Cerebellar nuclear complex (tissue), 1 donor: ENCODE measurements at places on chromosomes 3 and 15.

- DNase-seq, result no peak
These were observed 78.5 kb upstream of the LARS2 start for GRCh38 chr3:45309876-45310275.

DNA sequence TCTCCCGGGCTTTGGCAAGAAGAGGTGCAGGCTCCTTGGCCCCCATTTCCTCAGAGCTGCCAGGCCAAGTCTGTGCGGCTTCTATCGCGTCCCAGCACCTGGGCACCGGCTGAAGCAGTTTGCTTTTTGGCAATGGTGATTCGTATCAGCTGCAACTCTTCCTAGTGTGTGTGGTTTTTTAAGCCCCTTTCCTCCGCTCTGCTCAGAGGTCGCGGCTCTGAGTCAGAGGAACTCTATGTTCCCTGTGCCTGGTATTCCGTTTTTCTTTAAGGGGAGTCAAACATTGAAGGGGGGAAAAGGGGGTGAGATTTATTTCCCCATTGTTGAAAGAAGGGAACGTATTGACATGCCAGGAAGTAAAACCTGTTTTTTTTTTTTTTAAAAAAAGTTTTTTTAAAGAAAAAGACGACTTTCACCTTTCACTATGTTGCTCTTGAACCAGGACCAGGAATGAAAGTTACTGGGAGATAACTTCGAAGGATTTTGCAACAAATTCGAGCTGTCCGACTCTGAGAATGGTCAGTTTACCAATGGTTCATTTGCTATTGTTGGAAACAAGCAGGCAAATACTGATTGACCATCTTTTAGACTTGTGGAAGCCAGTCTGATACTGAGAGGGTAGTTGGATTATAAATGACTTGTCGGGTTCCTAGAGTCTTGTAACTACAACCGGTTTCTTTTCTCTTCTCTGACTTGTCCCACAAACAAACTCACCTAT lies 1.1 kb downstream of the ARMC8 start:
- no peak for DNase-seq

- no peak for DNase-seq
These were observed 546.6 kb downstream of the EPHA3 start for GRCh38 chr3:89654031-89654430.

- no peak for DNase-seq
These were observed 907 bp downstream of the PLXNA1 start for GRCh38 chr3:126983653-126984390.

- no peak for DNase-seq
These were observed 204.1 kb downstream of the ARRDC4 start for GRCh38 chr15:98164571-98164970.

- DNase-seq, result no peak
These were observed 55.4 kb downstream of the ABHD2 start for GRCh38 chr15:89143503-89144162.

- no peak for DNase-seq
These were observed 417.1 kb downstream of the RBMS3 start for GRCh38 chr3:29697989-29698388.

GRCh38 chr15:65829130-65829764 lies 37.2 kb upstream of the DENND4A start:
- DNase-seq, result no peak

DNA sequence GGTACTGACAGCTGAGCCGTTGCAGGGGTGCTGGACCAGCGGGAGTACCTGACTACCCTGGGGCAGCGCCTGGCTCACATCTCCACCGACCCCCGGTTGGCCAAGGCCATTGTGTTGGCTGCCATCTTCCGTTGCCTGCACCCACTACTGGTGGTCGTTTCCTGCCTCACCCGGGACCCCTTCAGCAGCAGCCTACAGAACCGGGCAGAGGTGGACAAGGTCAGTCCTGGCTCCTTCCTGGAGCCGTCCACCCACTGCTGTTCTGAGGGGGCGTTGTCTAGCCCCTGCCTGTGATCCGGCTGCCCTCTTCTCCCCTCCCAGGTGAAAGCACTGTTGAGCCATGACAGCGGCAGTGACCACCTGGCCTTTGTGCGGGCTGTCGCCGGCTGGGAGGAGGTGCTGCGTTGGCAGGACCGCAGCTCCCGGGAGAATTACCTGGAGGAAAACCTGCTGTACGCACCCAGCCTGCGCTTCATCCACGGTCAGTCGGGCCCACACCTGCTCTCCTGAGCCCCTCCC lies 45.7 kb downstream of the DHX30 start:
- DNase-seq, result no peak

DNA sequence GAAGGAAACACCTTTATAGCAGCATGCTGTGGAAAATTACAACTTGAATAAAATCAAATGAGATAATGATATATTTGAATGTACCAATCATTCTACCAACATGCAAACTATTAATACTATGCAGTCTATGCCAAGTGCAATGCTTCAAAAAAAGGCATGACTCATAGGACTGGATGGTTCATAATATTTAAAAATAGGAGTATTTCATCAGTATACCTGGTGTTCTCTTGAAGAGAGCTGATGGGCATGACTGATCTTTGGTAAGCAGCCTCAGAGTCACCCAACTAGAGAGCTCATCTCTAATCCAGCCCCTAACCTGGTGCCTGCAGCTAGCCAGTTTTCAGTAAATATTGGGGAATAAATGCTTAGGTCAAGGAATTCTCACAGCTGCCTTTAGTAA lies 434.7 kb upstream of the ARRDC4 start:
- DNase-seq, result no peak

GRCh38 chr3:58307639-58308215 lies 1.4 kb downstream of the HTD2 start:
- no peak for DNase-seq

GRCh38 chr3:150180334-150180733 lies 209.6 kb upstream of the PFN2 start:
- no peak for DNase-seq

- no peak for DNase-seq
These were observed 2.1 kb upstream of the NMB start for GRCh38 chr15:84659904-84660781.

DNA sequence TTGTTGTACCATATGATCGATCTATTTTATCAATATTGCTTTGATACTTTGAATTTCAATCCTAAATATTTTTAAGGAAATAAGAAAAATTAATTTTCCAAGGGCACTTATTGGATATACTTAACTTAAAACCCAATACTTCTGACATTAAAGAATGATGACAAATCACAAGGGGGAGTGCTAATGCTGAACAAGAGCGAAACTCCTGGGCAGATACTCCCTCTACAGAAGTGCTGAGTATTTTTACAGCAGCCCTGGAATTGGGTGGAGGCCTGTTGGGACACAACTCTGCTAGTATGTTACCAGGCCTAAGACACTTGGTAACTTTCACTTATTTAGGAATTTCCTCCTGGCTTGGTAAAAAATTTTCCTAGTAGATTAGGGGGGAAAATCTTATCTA lies 46.2 kb downstream of the DENND6A start:
- DNase-seq, result no peak

DNA sequence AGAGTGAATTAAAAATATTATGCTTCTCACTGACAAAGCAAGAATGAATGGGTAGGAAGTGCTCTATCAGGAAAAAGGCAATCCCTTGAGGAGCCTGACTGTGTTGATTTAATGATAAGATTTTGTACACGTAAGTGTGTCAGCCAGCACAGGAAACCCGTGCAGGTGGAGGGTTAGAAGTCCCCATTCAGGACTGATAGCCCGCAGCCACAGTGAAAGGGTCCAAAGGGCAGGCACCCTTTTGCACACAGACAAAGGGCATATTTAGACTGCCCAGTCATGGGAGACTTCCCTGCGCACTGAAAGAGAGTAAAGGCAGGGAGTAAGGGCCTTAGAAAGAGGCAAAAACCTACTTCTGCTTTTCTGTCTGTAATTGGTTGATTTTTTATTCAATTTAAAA lies 26.4 kb upstream of the SKIL start:
- DNase-seq, result no peak

DNA sequence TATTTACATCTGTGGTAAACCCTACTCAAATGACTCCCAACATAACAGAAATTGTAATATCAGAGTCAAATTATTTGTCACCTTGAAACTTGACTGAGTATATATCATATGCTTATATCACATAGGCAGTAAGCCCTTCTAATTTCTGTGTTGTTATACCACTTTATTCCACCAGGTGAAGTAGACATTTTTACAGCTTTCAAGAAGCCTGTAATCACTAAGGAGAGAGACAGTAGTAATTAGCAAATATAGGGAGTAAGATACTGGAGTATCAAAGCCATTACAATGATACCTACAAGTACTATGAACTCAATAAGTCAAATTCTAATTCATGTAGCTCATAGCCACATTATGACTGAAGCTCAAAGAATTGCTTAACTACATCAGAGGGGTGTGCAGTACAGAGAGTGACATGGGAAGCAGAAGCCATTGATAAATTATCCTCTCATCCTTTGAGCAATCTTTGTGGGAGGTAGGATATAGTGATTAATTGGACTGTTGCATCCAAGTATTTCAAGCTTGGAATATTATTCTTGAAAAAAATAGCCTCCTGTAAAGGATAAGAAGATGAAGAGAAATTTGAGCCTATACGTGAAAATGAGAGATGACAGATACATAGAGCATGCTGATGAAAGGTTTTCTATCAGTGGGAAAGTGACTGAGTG lies 1005.9 kb downstream of the ZPLD1 start:
- no peak for DNase-seq

- DNase-seq, result no peak
These were observed 52.4 kb downstream of the SLC6A6 start for GRCh38 chr3:14454639-14455310.

- DNase-seq, result no peak
These were observed 122.6 kb downstream of the ITPR1 start for GRCh38 chr3:4615750-4616149.

GRCh38 chr3:69081583-69082262 lies 1.6 kb upstream of the UBA3 start:
- DNase-seq, result no peak
